Left ventricle myocardium inferior (tissue), 1 donor: ENCODE measurements at places on chromosomes 5 and 9. TPM values are rescaled to one million over a fixed set of nuclear protein-coding genes. Genes with fewer than 3 reads are reported as not detected.

DNA sequence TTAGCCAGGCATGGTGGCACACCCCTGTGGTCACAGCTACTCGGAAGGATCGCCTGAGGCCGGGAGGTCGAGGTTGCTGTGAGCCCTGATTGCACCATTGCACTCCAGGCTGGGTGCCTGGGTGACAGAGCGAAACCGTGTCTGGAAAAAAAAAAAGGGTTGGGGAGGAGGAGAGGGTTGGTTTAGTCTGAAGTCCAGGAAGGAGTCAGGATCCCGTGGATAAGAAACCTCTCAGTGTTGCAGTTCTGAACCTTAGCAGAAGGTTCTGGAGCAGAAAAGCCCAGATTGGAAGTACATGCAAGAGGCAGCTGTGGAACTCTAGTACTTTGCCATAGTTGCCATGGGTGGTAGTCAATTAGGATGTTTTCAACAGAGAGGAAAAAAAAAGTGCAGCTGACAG, 125.2 kb upstream of the CPEB4 start:
- H3K27me3 ChIP-seq = no peaks in the 10 kb centered on the region
- no peaks in the 10 kb centered on the region for H3K36me3 ChIP-seq
- no peak overlapping the region for H3K27ac ChIP-seq
- no peak for DNase-seq
- no peak overlapping the region for H3K4me3 ChIP-seq
- peaks cover 50% of the 10 kb centered on the region for H3K4me1 ChIP-seq

GRCh38 chr5:160315968-160316367, 3.6 kb upstream of the CCNJL start:
- no peak for DNase-seq
- no peak overlapping the region for H3K4me3 ChIP-seq
- no peaks in the 10 kb centered on the region for H3K36me3 ChIP-seq
- H3K4me1 ChIP-seq = peaks cover 21% of the 10 kb centered on the region

EQTN gene
- not detected for total RNA-seq

PHYHD1 gene
- 20.3 TPM for total RNA-seq

GRCh38 chr9:95724253-95724991, 151.1 kb upstream of the ERCC6L2 start:
- no peaks in the 10 kb centered on the region for H3K27me3 ChIP-seq
- H3K4me1 ChIP-seq = no peaks in the 10 kb centered on the region
- no peaks in the 10 kb centered on the region for H3K36me3 ChIP-seq

DNA sequence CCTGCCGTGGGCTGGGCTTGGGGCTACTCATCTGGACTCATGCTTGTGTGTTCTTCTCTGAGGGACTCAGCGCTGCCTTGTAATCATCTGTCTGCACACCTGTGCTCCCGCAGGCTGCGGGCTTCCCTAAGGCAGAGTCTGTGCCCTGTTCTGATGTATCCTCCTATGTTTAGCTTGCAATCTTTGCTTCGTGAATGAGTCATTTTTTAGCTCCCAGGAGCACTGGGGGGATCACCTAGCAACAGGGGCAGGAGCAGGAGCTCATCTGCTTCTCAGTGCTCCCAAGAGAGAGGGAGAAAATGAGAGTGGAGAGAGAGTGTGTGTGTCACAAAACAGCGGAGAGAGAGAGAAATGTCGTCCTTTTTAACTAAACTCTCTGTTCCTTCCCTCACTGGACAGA, 202.4 kb upstream of the ZNF618 start:
- H3K36me3 ChIP-seq = no peaks in the 10 kb centered on the region
- H3K4me1 ChIP-seq = peaks cover 15% of the 10 kb centered on the region
- H3K4me3 ChIP-seq = no peak overlapping the region

DNA sequence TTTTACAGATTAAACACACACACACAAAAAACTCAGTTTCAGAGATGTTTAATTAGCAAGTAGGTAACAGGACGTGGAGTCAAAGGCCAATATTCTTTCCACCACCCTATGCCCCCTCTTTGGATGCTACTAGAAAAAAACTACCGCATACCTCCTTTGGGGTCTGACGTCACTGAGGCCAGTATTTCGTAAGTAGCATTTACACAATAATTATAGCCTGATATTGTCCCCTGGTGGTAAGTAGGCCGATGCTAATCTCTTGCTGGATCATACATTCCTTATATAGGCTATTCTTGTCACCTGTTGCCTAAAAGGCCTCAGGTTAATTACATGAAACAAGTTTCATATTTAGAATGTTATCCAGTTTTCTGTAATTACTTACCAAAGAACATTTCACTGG, 21.0 kb upstream of the SMARCA2 start:
- no peak overlapping the region for H3K27ac ChIP-seq
- no peaks in the 10 kb centered on the region for H3K27me3 ChIP-seq
- no peak overlapping the region for H3K4me3 ChIP-seq
- no peak for DNase-seq
- no peaks in the 10 kb centered on the region for H3K36me3 ChIP-seq

- H3K4me1 ChIP-seq = peaks cover 7% of the 10 kb centered on the region
- H3K4me3 ChIP-seq = no peak overlapping the region
- DNase-seq = no peak
- H3K36me3 ChIP-seq = peaks cover 99% of the 10 kb centered on the region
- H3K27me3 ChIP-seq = no peaks in the 10 kb centered on the region
Measured at GRCh38 chr9:111412280-111412679, 71.9 kb downstream of the ECPAS start.

- no peak for DNase-seq
- no peak overlapping the region for H3K4me3 ChIP-seq
- no peaks in the 10 kb centered on the region for H3K4me1 ChIP-seq
Measured at GRCh38 chr9:72203205-72203803, 54.1 kb downstream of the GDA start.
